ENCODE measurements at places on chromosomes 11 and 22. TPM values are rescaled to one million over a fixed set of nuclear protein-coding genes. Genes with fewer than 3 reads are reported as not detected.

CNIH2 gene
- not detected for total RNA-seq

MMP7 gene
- total RNA-seq: 10.0 TPM

RPUSD4 gene
- 22.0 TPM for total RNA-seq

C11orf91 gene
- not detected for total RNA-seq

PLEKHB1 gene
- total RNA-seq: 0.22 TPM

ADAMTS15 gene
- 2.6 TPM for total RNA-seq
